ENCODE measurements at places on chromosomes 6 and 20.
A peak's percentile ranks its signal among the peaks of the same experiment; 100 is the strongest.

DNA sequence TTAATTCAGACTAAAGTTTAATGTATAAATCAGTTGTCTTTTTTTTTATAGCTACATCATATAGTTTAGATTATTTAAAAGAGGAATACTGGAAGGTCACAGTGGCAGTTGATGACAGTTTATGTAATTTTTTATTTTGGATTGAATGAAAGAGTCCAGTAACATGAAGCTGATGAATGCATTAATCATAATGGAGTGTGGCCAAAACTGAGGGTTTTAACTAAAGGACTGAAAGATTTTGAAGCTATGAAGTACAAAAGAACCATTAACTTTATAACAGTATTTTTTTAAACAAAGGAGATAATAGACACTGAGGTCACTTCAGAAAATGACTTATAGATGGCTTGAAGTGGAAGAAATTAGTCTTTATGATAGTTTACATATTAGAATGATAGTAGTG is 41.3 kb downstream of the TRMT11 start:
- no peak for DNase-seq

- no peak for DNase-seq
Measured at GRCh38 chr6:162313922-162314660, 413.5 kb downstream of the PRKN start.

- DNase-seq, result no peak
Measured at GRCh38 chr6:108535114-108535742, 25.5 kb upstream of the FOXO3 start.

DNA sequence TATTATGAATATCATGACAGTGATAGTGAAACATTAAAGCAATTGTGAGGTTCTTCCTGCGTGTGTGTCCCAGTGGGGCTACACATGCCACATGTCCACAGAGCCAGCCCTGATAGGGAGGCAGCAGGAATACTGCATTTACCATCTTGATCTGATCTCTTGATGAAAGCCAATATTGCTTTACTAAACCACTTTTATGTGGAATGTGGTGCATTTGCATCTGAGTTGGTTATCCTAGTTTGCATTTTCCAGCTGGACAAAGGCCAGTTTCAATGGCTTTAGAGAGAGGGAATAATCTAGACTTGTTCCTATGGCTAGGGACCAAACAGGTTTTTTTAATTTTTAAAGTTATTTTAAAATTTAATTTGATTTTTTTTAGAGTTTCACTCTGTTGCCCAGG is 216.3 kb upstream of the FERMT1 start:
- DNase-seq, result no peak

DNA sequence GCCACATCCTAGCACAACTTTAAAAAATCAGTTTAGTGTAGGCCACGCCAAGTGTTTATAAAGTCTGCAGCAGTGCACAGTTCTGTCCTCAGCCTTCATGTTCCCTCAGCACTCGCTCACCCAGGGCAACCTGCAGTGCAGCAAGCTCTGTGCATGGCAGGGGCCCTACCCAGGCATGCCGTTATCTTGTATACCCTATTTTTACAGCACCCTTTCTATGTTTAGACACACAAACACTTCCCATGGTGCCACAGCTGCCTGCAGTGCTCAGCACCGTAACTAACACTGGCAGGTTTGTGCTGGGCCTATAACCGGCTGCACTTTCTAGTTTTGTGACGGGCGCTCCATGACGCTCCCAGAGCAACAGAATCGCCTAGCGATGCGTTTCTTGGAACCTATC is 43.8 kb downstream of the ZBTB46 start:
- no peak for DNase-seq

GRCh38 chr6:130694606-130695005 is 132.6 kb upstream of the SMLR1 start:
- DNase-seq, result no peak

DNA sequence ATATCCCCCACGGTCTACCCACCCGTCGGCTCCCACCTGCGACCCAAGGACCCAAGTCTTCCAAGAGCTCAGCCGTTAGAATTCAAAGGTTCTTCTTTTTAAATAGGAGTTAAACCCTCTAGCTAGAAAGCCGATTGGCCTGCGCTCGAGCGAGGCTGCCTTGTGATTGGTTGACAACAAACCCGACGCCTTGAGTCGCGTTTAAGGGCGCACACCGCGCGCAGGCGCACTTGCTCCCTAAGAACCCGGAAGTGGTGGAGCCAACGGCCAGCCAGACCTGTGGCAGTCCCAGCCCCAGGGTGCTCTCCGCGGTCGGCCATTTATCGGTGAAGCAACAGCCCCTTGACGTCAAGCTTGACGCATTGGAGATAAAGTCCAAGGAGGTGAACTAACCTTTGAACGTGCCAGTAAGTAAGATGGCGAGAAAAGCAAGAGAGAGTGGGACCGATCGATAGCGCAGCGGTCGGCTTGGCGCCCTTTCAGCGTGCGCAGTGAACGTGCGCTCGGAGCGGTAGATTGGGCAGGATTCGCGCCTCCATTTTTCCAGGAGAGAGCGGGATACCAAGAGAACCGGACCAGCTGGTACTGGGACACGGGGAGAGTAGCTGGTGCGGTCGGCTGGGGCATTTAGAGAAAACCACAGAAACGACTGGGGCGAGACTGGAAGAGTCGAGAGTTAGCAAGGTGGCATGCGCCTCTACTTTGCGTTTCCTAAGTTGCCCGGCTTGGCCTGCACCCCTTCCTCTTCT is at the start of the genes AURKA and CSTF1:
Gene AURKA, minus strand, starts transcription at position 84 of the 749 bp plus-strand sequence. CDS start 4,018 bp downstream, outside the sequence.
Gene CSTF1, plus strand, starts transcription at position 514 of the 749 bp plus-strand sequence. CDS start 2,908 bp downstream, outside the sequence.
- DNase-seq, result peak; percentile 100

- no peak for DNase-seq
Measured at GRCh38 chr6:88529726-88530125, 363.6 kb upstream of the CNR1 start.

DNA sequence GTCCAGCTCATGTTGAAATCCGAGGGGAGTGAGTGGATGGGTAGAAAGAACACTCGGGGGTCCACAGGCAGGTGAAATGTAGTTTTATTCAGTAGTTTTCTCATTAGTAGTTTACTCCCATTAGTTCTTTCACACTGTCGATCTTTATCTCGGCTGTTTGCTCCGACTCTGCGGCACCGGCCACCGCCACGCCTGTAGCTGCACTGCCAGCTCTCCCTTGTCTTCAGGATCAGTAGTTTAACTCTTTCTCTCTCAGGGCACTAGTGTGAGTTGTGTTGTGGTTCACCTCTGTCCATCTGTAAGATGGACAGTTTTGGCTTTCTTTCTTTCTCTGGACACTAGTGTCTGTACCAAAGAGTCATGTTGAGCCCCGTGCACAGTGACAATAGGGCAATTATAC is 195.7 kb downstream of the LMBRD1 start:
- no peak for DNase-seq

- no peak for DNase-seq
Measured at GRCh38 chr20:39823224-39823623, 861.1 kb downstream of the DHX35 start.

GRCh38 chr6:142845624-142846458 is 99.1 kb downstream of the HIVEP2 start:
- DNase-seq, result peak; percentile 81

GRCh38 chr6:43733471-43734293 is 36.3 kb upstream of the VEGFA start:
- no peak for DNase-seq

- DNase-seq, result no peak
Measured at GRCh38 chr6:156933201-156934068, 156.3 kb downstream of the ARID1B start.

- DNase-seq, result no peak
Measured at GRCh38 chr6:39231521-39232243, 2.4 kb upstream of the KCNK5 start.

DNA sequence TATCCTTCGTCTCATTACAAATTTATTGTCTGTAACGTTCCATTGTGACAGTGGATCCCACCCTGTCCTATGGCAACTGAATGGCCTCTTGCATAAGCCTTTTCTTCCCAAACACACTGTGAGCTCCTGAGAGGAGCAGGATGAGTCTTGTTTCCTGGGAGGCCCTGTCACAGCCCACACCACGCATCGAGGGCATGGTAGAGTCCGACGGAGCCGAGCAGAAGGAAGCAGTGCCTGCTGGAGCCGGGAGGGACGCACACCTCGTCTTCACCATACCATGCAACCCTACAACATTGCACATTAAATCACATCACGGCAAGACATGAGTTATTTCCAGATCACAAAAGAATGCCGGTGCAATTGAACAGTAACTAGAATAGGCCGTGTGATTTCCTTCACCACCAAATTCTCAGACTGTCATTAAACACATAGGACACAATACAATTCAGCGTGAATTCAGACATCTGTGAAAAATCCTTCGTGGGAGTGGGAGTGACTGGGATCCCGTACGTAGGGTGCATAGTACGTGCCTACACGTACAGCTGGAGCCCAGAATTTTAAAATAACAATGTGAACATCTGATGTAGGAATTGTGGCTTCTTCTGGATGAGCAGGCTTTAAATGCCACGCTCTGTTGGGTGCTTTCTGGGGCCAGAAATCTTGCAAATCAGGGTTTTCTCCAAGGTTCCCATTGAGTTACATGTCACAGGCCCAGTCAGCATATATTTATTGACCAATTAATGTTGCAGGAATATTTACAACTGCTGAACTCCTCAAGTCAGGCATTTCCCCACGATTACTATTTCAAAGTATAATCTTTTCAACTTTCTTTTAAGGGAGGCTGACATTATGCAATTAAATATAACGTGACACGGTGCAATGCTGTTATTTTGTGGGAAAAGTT is 201.8 kb downstream of the TTLL2 start:
- no peak for DNase-seq

DNA sequence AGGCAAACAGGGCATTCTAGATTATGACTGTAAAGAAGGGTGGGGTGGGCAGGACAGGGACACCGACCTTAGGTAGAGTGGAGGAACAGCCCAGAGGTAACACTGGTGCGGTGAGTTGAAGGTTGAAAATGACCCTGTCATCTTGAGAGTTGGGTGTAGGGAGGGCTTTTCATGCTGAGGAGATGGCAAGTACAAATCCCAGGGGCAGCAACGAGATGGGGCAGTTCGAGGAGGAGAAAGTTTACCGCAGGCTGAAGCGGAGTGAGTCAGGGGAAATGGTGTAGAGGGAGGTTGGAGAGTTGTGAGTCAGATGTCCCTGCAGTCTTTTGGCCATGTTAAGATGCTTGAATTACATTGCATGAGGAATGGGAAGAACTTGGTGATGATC is 101.1 kb downstream of the HIVEP1 start:
- DNase-seq, result no peak

DNA sequence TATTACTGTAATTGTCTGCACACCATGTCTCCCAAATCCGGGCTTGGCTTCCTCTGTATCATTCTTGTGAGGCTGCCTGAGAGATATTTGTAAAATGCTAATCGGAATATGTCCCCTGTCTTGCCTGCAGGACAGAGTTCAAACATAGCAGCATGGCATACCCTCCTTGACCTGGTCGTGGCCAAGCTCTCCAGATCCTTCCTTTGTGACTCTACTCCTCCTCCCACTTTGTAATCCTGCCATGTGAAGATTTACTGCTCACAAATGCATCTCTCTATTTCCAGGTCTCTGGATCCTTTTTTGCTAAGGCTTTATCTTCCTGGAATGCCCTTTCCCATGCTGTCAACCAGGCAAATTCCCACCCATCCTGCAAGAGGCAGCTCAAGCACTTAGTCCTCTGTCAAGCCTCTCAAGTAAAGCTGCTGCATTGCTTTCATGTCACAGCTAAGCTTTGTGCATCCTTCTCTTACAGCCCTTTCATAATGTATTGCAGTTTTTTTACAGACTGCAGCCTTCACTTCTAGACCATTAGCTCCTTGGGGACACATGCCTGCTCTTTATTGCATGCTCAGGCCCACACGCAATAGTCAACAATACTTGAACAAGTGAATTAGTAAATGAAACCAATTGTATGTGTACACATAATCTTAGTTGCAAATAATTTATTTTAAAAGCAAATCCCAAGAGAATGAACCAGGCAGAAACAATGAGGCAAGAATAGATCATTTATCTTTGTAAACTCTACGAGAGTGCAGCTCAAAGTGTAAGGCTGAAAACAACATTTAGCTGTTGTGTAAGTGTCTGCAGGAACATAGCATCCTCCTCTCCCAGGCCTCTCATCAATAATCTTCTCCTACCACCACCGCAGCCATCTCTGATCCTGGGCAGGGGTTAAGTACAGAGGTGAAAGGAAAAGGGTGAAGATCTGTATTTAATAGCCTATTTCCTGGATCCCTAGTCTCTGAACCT is 45.8 kb downstream of the HIVEP2 start:
- DNase-seq, result no peak

GRCh38 chr6:106027758-106028157 is 58.4 kb upstream of the PRDM1 start:
- no peak for DNase-seq

GRCh38 chr6:166627875-166628801 is 1.1 kb upstream of the RPS6KA2 start:
- peak; percentile 83 for DNase-seq

- DNase-seq, result peak; percentile 79
Measured at GRCh38 chr6:15365273-15365687, 119.4 kb downstream of the JARID2 start.

- no peak for DNase-seq
Measured at GRCh38 chr20:37501940-37502339, 19.1 kb upstream of the NNAT start.

DNA sequence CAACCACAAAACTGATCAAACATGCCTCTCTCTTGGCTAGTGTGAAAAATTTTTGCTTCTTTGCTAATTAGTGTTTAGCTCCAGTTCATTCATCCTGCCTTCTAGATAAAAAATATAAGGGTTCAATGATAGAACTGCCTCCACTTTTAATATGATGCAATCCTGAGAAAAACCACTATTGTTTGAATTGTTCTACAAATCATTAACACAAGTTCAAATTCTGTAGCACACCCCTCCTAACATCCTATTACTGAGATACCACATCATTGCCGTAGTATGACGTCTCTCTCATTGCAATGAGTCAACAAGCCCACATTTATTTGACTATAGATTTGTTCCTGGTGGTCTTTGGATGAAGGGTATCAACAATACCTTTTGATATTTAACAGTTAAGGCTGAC is 365.8 kb upstream of the OPRM1 start:
- DNase-seq, result no peak

DNA sequence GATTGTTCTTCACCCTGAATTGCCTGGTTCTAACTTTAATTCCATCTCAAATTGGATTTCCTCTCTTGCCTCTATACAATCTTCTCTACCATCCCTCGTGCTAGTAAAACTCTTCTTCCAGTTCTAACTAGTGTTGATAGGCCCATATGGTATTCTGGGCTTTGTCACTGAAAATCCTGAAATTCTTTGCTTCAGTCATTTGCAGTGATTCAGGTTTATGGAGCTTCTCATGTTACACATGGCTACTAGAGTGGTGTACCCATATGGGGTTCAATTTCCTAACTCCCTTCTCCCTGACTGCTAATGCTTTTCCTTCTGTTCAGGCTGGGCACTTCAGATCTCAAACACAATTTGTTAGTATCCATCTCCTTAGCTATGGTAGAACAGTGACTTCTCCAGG is 956.6 kb downstream of the KIF16B start:
- no peak for DNase-seq

DNA sequence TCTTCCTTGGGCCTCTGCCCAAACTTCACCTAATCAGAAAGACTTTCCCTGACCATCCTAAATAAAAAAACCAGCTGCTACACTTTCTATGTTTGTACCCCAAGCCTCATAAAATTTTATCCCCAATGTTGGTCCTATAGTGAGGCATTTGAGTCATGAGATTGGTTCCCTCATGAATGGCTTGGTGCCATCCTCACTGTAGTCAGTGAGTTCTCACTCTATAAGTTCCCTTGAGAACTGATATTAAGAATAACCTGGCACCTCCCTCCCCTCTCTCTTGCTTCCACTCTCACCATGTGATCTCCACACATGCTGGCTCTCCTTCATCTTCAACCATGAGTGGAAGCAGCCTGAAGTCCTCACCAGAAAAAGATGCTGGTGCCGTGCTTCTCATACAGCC is 316.9 kb upstream of the PRDM1 start:
- DNase-seq, result no peak
